CD4-positive, alpha-beta T cell treated with Interleukin-21 for 1 hour (primary cell): ENCODE measurements at places on chromosomes 5 and 9.

GRCh38 chr9:87620731-87621322 is 105.1 kb upstream of the CTSL start:
- DNase-seq, result no peak

DNA sequence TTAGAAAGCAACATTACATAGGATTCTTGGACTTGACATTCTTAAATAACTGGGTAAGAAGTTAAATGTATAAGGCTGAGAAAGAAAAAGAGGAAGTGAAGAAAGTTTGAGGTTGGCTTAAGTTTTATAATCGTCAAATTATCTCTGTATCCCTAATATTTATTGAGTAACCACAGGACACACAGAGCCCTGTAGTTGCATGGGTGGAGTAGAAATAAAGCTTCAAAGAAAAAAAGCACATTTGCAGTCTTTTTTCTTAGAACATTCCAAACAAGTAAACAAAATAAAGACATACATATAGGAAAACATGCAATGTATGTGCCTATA is 137.0 kb downstream of the CCDC192 start:
- DNase-seq, result no peak

DNA sequence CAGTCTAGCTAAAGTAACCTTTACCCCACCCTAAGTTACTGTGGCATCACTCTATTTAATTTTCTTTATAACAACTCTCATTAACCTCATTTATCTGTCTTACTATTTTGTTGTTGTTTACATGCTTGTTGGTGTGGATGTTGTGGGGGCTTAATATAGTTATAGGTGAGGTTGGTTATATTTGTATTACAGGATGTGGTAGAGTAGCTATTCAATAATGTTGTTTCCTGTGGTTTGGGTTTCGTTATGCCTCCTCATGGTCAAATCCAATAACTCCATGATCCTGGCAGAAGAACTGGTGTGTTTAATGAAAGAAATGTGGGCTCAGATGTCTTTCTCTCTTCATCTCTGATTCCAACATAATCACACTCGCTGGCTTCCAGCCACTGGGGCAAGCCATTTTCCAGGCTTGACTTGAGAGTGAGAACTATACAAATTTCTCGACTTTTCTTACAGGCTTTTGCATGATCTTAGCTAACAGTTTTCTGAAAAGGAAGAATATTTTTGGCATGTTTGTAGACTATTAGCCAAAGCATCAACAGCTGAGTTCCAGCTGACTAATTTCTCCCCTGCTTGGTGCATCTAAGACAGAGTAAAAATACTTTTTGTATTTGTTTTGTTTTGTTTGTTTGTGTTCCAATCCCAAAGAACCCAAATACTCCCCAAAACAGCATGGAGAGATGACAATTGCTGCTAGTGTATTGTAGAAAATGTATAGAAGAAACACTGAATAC is 303.7 kb upstream of the PAPPA start:
- DNase-seq, result no peak

DNA sequence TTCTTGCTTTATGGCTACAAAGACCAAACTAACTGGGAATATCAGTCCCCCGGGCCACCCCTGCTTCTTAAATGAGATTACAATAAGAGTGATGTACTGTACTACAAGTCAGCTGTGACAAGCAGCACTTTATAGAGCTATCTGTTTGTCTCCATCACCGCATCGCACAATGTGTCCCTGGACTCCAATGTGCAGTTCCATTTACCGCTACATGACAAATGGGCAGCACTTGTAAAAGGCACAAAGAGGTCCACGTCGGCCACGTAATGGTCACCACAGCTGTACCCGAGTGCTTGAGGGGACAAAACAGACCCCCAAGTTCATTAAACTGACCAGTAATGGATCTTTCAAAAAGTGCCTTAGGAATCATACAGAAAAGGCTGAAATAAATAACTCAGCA is 54.1 kb downstream of the PSMB7 start:
- DNase-seq, result no peak

GRCh38 chr9:35731415-35732184 is 395 bp downstream of the TLN1 start:
- DNase-seq, result no peak
